ENCODE measurements at places on chromosomes 7 and 10.

- DNase-seq: no peak
Measured at GRCh38 chr7:25852939-25853271, 299.1 kb upstream of the NFE2L3 start.

GRCh38 chr7:132656846-132657776 lies 80.8 kb upstream of the PLXNA4 start:
- DNase-seq: no peak

DNA sequence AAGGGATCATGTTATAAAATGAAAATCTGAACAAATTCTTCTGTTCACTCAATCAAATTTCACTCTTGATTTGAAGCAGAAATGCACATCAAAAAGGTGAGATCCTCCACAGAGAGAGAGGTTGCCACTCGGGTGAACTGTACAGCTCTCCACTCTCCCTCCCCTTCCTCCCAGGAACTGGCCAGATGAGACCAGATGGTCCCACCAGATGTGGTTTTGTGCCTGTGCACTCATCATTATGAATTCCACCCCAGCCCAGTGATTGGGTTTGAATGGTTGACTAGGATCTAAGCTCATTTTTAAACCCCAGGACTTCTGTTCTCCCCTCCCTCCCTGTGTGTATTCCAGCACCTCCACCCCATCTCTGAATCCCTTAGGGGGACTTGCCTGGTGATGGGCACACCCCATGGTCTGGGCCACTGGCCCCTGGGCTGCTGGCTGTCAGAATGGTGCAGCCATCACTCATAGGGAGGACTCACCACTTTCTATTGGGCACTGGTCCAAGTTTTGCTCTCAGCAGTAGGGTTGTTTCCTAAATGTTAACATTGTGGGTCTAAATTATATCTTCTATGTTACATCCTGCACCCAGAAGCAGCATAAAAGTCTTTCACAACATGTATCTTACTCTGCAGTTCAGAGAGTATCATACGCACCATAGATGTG lies 393.1 kb downstream of the TNS3 start:
- no peak for DNase-seq

GRCh38 chr7:70214071-70214470 lies 615.8 kb downstream of the AUTS2 start:
- no peak for DNase-seq

GRCh38 chr7:11182736-11183135 lies 209.1 kb downstream of the PHF14 start:
- DNase-seq: no peak

GRCh38 chr10:92702301-92702916 lies 12.7 kb downstream of the HHEX start:
- DNase-seq: no peak

DNA sequence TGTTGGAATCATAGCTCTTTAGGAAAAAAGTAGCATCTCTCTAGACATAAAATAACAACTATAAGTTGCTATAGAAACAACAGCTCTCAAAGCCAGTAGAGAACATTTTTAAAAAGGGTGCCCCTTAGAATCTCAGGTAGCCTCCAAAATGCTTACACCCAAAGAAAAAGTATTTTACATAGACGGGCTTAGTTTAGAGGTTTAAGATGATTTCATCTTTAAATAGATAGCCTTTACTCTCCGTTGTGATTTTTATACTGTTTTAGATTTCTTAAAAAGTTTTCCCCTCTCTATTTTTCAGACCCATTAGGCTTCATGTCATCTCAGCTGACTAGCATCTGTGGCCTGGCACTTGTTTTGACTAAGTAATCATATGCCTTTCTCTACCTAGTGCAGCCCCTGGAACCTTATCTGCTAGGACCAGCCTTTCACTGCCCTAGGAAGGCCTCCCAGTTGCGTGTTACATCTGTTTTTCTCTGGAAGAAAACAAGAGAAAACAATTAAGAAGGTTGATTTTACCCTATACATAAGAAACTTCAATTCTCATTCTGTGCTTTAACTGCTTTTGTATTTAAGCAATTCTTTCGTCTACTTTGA lies 6.9 kb upstream of the BPGM start:
- no peak for DNase-seq

DNA sequence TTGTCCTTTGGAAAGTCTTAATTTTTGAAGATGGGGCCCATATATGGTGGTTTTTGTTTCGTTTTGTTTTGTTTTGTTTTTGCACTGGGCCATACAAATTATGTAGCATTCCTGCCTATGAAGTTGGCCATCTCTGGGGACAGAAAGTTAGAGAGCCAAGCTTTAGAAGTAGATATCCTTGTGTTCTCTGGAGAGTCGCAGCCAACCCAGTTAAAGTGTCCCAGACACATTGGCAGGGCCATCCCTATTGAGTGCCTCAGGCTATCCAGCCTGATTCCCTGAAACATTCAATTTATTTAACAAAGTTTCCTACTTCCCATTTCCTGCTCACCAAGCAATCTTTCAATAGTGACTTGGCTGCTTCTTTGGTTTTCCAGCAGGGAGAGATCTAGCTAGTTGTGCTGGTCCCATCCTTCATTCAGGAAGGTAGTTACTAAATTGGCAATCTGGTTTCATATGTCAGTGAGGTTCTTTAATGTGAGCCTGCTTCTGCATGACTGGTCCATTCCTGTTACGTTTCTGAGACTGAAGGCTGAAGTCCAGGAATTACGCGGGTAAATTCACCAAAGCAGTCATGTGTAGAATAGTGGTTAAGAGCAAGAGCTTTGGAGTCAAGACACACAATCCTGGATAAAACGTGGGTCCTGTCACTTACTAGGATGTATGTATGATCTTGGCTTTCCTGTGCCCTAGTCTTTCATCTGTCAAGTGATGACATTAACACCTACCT lies 49.3 kb upstream of the HBP1 start:
- no peak for DNase-seq

- no peak for DNase-seq
Measured at GRCh38 chr10:95467162-95467599, 94.0 kb downstream of the SORBS1 start.

DNA sequence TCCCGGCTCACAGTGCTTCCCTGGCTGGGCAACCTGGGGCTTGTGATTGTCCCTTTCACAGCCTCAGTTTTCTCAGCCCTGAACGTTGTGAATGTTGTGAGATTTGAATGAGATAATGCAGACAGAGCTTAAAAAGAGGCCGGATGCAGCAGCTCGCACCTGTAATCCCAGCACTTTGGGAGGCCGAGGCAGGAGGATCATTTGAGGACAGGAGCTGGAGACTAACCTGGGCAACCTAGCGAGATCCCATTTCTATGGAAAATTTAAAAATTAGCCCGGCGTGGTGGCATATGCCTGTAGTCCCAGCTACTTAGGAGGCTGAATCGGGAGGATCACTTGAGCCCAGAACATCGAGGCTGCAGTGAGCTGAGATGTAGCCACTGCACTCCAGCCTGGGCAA lies 56.6 kb downstream of the SPOCK2 start:
- DNase-seq: no peak

- DNase-seq: no peak
Measured at GRCh38 chr7:94149789-94150545, 145.8 kb upstream of the BET1 start.

DNA sequence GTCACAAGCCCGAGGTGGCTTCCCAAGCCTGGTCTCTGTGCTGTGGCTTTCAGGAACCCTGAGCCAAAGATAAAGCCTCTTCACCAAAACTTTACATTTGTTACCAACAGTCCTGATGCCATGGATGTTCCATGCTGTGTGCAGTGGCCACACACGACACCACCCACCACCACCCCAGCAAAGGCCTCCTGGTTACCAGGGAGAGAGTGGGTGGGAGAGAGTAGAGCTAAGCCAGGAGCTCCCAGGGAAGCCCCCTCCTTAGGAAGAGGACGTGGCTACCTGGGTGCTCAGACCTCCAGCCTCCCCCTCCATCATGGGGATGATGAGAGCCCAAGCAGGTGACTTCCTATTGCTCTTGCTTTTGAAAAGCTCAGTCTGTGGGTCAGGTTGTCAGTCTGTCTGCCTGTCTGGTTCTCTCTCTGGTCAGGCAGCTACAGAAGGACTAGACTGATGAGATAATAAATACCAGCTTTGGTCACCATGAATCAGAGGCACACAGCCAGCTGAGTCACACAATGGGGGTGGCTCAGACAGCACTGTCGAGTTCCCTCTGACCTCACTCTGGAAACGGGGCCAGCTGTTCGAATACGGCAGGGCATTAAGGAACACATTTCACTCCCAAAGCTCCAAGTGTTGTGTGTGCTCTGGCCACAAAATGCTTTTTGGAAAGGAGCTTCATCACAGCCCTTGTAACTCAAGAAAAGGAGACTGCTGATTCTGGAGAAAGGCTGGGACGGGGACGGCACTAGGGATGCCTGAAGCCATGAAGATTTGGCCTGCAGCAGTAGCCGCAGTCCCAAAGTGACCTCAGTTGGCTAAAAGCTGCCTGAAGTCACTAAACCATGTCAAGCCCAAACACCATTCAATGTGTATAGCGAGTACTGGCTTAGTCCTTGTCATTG lies 166.0 kb downstream of the FANK1 start:
- no peak for DNase-seq

DNA sequence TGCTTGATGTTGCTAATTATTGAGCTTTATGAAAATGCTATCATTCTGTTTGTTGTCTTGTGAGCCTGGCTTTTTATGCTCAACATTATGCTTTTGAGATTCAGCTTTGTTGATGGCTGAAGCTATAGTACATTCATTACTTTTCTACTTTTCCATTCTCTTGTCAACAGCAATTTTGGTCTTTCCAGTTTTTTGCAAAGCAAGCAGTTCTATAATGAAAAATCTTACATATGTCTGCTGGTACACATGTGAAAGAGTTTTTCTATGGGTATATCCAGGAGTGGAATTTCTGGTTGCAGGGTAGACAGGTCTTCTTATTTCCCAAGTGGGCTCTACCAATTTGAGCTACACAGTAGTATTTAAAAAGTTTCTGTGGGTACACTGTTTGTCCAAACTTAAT lies 36.8 kb downstream of the SLC35B4 start:
- no peak for DNase-seq

GRCh38 chr10:13792006-13792405 lies 205.2 kb downstream of the PRPF18 start:
- DNase-seq: no peak

GRCh38 chr7:97001656-97002554 lies 3.4 kb upstream of the DLX6 start:
- no peak for DNase-seq

DNA sequence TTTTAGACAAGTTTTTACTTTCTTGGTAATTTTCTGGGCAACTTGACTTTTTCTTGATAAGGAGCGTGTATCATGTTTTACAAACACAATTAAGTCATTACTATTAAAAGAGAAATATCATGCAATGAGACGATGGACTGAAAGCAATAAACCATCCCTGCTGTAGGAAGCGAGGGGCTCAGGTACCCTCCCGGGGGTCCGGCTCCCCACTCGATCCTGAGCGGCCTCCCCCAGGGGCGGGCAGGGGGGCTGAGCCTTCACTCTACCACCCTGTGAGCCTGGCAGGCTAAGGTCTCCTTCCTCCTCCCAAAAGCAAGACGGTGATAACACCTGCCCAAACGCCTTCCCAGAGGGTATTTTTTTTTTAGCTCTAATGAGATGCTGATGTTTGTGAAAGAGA lies 51.8 kb upstream of the ADGRA1 start:
- DNase-seq: no peak

DNA sequence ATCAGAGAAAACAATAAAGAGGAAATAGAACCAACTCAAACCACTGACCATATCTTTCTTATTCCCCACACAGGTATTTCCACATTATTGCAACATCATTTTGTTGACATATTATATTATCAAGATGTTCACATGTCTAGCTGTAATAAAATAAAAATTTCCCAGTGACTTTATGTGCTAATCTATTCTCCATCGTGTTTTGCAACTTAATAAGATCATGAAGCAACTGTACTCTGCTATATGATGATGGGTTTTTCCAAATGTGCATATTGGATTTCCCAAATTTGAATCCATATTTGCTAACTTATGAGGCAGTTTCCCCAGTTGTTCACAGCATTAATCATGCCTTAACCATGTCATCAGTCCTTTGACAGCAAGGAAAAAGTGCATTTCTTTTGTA lies 127.8 kb downstream of the ITGB8 start:
- DNase-seq: no peak

DNA sequence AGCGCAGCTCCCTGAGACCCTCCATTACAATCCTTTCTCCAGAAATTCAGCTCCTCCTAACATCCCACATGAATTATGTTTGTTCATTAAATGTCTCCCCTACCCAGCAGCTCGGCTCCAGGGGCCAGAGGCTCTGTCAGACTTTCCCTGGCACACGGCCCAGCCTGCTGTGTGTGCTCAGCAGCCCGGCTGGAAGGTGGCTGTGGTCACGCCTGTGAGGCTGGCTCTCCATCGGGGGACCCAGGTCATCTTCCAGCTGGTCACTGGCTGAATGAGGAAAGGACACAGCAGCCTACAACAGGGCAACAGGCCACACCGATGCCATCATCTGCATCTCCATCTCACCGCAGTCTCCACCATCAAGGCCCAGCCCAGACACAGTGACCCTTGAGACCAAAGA lies 219.8 kb downstream of the MAD1L1 start:
- no peak for DNase-seq

- DNase-seq: no peak
Measured at GRCh38 chr7:137485818-137486217, 142.3 kb upstream of the PTN start.

- no peak for DNase-seq
Measured at GRCh38 chr7:90239625-90240228, 5.2 kb upstream of the CFAP69 start.

GRCh38 chr10:91885362-91886079 lies 23.8 kb downstream of the FGFBP3 start:
- no peak for DNase-seq

- DNase-seq: no peak
Measured at GRCh38 chr10:97828721-97829120, 20.9 kb upstream of the GOLGA7B start.
